ENCODE measurements at places on chromosomes 1 and 21.

DNA sequence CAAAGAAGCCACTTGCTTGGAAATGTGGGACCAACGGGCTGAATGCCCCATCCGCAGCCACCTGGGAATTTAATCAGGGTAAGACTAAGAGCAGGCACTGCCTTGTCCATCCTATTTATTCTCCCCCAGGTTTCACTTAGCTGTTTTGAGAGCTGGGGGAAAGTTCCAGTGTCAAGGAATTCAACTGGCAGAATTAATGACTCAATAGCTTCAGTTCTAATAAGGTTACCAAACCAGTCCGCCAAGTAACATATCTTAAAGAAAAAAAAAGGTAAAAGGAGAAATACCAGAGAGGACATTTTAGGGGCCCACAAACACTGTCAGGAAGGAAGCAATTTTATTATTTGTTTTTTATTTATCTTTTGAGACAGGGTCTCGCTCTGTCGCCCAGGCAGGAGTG is 157.6 kb upstream of the SOD1 start:
- no peak for DNase-seq

DNA sequence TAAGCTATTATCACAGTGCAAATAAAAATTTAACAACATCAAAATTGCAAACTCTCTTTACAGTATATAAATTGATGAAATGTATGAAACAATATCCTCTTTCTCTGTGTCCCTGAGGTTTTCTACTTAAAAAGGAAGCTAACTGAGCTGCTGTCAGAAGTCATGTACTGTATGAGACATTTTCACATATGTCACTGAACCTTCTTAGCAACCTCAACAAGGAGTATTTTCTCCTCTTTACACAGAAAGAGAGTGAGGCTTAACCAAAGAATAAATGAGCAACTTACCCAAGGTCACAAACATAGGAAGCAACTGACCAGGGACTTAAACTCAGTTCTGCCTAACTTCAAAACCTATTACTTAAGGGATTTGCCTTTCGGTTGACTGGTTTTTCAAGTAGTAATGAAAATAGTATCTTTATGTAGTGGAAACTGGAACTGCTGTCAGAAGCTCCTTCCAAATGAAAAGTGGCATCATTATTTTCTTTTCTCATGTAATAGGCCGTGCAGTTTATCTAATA is 288.9 kb downstream of the LRRIQ3 start:
- no peak for DNase-seq

DNA sequence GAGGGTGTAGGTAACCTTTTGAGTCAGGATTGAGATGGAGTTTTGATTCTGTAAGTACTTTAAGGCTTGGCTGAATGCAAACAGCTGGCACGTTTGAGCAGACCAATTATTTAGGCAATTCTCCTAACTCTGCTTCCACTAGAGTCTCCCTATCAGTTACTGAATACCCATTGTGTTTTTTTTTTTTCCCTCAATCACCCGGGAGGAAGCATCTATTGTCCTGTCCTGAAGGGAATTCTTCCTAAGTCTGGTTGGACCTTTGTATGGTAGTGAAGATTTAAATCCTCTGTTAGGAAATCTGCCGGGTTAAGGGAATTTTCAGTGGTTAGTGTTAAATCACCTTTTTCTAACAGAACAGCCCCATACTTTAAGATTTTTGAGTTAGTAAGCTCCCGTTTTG is 571.2 kb upstream of the USP24 start:
- DNase-seq: no peak

DNA sequence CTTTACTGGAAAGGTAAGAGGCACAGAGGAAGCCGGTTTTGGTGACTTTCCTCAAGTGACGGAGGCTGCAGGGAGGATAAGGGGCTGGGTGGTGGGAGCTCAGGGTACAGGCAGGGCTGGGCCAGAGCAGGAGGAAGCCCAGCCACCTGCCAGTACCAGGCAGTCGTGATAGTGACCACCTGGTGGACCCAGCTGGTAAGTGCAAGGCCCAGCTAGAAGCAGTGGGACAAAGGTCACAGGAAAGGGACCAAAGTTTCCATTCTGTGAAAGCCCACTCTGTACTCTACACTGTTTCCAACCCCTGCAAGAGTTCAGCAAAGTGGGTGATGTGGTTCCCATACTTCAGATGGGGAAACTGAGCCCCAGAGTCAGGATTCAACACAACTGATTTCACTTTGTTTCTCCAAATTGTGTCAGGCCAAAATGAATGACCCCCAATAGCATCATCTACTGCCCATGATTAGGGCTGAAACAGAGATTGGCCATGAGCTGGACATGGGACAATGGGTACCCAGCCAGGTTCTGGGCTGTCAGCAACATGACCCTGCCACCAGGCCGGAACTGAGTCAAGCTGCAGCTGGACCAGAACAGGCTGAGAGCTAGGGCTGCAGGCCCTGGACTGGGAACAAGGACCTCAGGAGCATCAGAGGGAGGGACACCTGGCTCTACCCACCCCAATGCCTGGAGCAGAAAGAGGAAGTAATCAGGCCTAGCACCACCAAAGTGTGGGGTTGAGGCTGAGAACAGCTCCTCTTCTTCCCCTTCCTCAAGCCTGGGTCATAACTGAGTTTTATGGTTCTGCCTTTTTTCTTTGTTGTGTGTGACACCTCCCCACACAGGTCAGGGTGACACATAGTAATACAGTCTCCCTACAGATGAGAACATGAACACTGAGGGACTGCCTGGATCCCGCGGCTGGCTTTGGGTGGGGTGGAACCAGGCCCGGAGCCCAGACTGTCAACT is 50.2 kb downstream of the KCNN3 start:
- peak; percentile 11 for DNase-seq

DNA sequence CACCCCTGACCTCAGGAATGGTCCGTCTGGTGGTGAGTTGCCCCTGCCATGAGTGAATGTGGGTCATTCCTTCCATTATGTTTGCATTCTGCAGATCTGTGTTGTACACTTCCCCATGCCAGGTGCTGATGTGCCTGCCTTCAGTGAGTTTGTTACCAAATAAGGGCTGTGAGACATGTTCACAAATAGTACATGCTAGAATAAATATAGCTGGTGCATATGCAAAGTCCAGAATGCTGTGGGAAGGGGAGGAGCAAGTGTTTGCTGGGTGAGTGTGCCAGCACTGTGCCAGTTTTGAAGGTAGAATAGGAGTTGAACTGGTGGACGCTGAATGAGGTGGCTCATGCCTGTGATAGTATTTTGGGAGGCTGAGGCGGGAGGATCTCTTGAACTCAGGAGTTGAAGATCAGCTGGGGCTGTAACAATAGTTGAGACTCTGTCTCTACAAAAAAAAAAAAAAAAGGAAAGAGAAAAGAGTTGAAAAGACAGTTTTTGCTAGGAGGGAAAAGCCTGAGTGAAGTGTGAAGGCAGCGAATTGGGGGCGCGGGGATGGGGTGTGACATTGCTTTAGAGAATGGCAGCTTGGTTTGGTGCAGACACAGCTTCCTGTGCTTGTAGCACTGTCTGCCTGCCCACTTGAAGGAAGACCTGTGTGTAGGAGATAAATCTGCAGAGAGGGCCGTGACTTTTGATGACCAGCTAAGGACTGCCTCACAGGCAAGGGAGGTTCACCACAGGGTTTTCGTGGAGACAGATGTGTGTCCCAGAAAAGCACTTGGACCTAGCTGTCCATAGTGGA is 61.1 kb downstream of the LGR6 start:
- no peak for DNase-seq

DNA sequence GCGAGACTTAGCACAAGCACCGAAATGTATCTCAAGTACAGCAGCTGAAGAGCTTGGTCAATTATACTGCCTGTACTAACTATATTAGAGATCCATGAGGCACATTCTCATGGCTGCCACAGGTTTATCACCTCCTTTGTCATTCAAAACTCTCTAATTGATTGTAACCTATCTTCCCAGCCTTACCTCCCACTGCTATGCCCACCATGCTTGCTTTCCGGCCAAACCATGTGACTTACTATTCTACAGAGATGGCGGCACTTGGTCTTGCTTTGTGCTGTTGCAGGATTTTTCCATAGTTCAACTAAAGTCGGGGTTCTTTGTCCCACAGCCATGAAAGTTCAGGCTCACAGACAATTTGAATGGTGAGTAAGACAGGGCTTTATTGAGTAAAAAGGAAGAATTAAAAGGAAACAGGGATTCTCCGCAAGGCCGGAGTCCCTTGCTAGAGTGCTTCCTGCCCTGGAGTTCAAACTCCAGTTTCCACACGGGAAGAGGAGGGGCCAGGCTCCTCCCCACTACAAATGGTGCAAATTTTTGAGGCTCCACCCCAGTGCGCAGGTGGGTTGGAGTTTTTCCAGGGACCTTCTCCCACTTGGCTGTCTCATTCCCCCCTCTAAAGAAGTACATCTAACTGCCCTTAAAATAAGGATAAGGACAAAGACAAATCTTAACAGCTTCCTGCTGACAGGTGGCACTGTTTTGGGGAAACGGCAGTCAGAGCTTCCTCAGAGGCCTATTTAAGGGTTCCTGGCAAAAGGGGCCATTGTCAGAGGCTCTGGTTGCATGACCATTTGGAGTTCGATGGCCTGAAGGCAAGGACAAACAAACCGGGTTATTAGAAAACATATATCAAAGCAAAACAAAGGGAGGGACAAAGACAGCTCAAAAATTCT is 28.7 kb downstream of the FMO2 start:
- DNase-seq: no peak

All from activated CD4-positive, alpha-beta T cell treated with anti-CD3 and anti-CD28 coated beads, Interleukin-2, Interleukin-6, amounts not matched to agents 100 ng/mL and 50 ng/mL, durations not matched to agents 16 hours and 8 hours (primary cell).